ENCODE measurements at places on chromosomes 3 and 15. TPM values are rescaled to one million over a fixed set of nuclear protein-coding genes. Genes with fewer than 3 reads are reported as not detected.

- H3K4me3 ChIP-seq, result no peak overlapping the region
- H3K4me1 ChIP-seq, result peaks cover 28% of the 10 kb centered on the region
- peaks cover 52% of the 10 kb centered on the region for H3K36me3 ChIP-seq
- no peaks in the 10 kb centered on the region for H3K27me3 ChIP-seq
Measured at GRCh38 chr3:48686538-48687219, 964 bp upstream of the NCKIPSD start.

The OIP5 gene
- 4.4 TPM for polyA plus RNA-seq

The IMPG2 gene
- polyA plus RNA-seq, result 1.2 TPM

DNA sequence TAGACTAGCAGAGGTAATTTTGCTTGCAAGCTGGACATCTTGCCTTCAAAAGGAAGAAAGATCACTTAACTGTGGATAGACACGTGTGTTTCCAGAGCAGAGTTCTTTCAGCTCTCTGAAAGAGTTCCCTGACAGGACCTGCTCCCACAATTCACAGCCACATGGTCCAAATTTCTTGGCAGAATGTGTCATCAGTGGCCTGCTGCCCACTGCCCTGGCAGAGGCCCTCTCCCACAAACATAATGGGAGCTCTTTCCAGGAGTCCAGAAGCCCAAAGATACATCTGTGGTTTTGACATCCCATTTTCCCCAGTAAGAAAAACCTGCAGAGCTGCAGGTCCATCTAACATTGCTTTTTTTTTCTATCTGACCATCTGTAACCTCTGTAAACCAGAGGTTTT is 48.3 kb downstream of the SERPINI1 start:
- no peaks in the 10 kb centered on the region for H3K27me3 ChIP-seq
- H3K27ac ChIP-seq, result no peak overlapping the region
- DNase-seq, result peak; percentile 15
- no peaks in the 10 kb centered on the region for H3K36me3 ChIP-seq

GRCh38 chr15:29142129-29142747 is 127.4 kb downstream of the NSMCE3 start:
- DNase-seq, result no peak
- no peaks in the 10 kb centered on the region for H3K36me3 ChIP-seq
- peaks cover 23% of the 10 kb centered on the region for H3K27me3 ChIP-seq
- no peak overlapping the region for H3K27ac ChIP-seq

DNA sequence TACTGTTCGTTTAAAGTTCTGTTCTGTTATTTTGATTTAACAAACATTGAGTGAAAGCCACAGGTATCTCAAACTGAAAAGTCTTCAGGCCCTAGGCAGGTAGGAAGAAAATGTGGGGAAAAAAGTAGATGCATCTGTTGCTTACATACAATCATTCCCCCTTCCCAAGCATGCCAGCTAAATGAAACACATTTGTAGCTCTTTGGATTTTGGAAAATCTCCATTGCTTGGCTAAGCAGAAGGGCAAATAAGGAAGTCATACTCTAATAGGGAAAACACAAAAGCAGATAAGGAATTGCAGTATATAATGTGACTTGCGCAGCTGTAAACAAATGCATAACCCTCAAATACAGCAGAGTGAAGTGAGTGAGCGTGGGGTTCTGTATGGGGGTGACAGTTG is 375.9 kb downstream of the FGF12 start:
- H3K36me3 ChIP-seq, result no peaks in the 10 kb centered on the region
- no peaks in the 10 kb centered on the region for H3K4me1 ChIP-seq
- H3K27me3 ChIP-seq, result no peaks in the 10 kb centered on the region
- DNase-seq, result no peak
- H3K27ac ChIP-seq, result no peak overlapping the region

The SLC35A5 gene
- 22.5 TPM for polyA plus RNA-seq

DNA sequence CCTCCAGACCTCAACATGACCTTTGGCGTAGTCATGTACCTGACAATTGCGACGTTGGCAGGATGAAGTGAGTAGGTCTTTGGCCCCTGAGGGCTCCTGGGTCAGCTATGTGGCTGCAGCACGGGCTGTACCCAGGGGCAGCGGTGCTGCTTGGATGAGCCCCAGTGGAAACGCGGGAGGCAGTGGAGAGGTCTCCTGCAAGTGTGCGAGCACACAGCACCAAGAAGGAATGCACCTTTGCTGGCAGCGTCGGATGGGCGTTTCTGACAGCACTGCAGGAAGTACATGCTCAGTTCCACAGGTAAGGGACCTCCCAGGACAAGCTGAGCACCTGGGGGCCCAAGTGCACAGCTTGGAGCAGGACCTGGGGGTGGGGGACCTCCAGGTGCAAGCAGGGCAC is 67.4 kb upstream of the UNC13C start:
- no peaks in the 10 kb centered on the region for H3K27me3 ChIP-seq
- no peak overlapping the region for H3K4me3 ChIP-seq
- H3K27ac ChIP-seq, result no peak overlapping the region
- H3K36me3 ChIP-seq, result no peaks in the 10 kb centered on the region

Data from muscle of leg (tissue), 16 donors.